Activated CD8-positive, alpha-beta T cell treated with anti-CD3 and anti-CD28 coated beads for 36 hours (primary cell): ENCODE measurements at places on chromosomes 6 and 20.
A peak's percentile ranks its signal among the peaks of the same experiment; 100 is the strongest.

- DNase-seq: peak; percentile 54
Observed at GRCh38 chr6:42260972-42261371, 43.3 kb upstream of the MRPS10 start.

GRCh38 chr6:80129485-80129884, 23.0 kb downstream of the BCKDHB start:
- DNase-seq: no peak

GRCh38 chr6:85632164-85632942, 10.3 kb downstream of the SYNCRIP start:
- DNase-seq: no peak

DNA sequence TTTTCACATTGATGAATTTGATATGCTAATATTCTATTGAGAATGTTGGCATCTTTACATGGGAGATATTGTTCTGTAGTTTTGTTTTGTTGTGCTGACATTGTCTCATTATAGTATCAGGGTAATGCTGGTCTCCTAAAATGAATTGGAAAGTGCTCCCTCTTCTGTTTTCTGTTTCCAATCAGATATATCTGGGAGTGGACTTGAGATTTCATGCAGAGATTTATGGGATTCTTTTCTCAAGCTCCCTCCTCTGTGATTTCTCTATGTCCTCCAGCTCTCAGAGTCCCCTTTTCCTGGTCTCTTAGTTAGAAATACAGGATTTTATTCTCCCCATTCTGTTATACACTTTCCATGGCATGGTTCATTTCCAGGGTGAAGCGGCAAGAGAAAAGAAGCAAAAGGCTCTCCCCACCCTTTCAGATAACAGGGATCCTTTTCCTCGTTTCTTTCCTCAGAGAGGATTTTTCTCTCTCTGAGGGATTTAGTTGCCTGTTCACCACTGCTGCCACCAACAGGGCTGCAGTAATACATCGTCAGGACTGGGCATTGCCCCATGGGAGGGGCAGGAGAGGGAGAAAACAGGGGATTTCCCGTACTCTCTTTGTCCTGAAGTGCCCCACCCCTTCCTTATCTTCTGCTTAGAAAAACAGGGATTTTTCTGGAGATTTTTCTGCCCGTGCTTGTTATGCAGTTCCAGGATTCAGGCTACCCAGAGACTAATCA, 59.3 kb upstream of the STMND1 start:
- DNase-seq: no peak

GRCh38 chr20:14979453-14979986, 642.1 kb upstream of the FLRT3 start:
- no peak for DNase-seq

DNA sequence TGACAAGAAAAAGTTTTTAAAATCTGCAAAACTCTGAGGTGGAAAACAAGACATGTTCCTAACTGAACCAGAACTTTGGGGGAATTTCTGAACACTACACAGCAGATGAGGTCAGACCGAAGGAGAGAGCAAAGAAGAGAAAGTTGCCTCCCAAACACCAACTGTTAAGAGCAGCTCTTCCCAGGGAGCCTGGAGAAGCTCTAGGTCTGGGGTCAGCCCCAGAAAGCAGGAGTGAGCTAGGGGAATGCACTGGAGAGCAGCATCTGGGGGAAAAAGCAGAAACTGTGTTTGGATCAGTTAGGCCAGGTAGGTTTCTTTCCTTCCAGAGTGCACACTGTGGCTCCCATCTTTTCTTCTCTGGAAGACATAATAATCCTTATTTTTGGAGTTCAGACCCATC, 41.3 kb downstream of the FKBP5 start:
- DNase-seq: no peak

- DNase-seq: no peak
Observed at GRCh38 chr6:133083248-133083967, 157.7 kb upstream of the EYA4 start.

DNA sequence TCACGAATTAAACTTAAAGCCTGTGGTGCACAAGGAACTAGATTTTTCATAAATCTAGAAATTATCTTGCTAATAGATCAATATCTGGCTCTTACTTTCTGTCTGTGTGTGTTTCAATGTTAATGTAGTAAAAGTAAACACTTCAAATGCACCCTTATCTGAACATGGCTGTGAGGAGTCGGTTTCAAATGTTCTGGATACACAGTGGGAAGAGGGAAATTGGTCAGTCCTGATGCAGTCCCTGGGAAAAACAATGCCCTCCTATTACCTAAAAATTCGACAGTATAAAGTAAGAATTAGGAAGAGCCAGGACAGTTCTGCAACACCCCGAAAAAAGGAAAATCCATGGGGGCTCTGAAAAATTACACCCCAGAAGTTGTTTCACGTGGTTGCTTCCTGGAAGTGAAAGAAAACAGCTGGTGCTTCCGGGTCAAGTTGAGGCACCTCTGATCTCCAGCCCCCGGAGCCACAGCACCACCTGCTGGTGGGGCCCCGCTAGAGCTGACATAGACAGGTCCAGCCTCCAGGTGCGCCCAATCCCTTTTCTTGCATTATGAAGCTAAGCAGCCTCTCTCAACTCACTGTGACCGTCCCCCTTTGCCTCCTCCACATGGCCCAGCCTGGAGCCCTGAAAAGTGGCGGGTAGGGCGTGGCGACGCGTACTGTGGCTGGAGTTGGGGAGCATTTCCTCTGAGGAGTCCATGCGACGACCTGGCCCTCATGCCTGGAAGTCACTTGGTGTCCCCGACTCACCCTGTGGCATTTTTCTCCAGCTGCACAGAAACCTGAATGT, 8.3 kb downstream of the SEMG2 start:
- peak; percentile 78 for DNase-seq

GRCh38 chr20:33828326-33828844, 17.2 kb downstream of the CHMP4B start:
- no peak for DNase-seq

GRCh38 chr20:34458631-34459030, 57.6 kb upstream of the DYNLRB1 start:
- DNase-seq: no peak

GRCh38 chr20:63966172-63966943, 3.4 kb downstream of the ZNF512B start:
- peak; percentile 2 for DNase-seq

- no peak for DNase-seq
Observed at GRCh38 chr6:152821525-152821924, 70.9 kb downstream of the VIP start.

- no peak for DNase-seq
Observed at GRCh38 chr6:1729133-1729749, 119.5 kb downstream of the FOXC1 start.

DNA sequence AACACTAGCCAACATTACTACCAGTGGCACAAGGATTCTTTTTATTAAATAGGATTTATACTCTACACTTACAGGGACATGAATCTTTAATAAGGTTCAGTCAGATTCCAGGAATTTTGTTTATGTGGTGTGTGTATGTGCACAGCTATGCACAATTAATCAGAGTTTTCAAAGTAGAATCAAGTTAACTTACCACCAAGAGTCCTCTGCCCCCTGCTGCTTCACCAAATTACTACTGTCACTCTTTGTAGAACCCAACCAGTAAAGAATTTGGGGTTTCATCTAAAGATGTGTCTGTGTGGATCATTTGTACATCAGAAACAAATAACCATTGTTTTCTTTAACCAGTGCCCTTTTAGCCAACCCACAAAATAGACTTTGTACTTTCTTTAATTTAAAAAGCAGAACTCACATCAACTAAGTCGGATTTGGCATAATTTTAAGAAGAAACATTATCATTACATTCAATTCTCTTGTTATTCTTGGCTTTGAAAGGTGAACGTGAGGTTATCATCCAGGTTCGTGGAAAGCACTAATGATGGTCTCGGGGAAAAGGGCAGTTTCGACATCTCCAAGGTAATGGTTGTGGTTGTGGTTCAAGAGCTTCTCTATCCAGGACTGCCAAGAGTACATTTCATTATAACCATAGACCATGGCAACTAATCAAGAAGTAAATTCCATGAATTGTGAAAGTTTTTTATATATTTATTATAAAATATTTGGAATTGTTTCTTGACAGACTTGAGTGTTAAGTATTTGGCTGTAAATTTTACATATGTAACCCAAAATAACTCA, 514.3 kb upstream of the ID4 start:
- DNase-seq: no peak

DNA sequence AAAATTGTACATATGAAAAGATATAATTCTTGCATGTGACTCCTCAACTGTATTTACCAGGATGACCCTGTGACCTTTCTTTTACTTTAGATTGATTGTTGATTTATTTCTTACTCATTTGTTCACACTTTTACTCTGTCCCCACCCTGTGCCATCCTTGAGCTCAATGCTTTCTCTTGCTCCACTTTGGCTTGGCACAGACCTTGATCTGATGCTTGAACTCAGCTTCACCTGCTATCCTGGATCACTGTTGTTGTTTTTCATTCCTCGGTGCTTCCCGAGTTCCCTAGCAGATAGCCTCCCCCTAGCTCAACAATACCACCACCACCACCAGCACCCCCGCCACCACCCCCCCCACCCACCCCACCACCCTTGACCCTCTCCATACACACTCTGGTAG, 102.1 kb downstream of the EYA4 start:
- no peak for DNase-seq

DNA sequence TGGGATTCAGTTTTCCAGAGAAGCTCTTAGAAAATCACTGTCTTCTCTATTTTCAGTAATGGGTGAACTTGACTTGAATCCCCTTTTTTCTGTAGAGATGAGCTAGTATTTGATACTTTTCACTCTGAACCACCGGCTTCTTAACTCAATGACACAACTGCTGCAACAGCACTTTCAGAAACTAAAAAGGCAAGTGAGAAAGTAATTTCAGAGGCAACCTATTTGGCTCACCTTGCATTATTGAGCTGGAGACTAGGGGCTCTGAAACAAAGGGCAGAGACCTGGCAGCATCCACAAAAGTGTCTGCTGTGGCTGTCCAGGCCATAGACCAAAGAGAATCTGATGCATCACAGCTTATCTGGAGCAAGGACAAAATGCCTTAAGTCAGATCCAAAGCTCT, 289.8 kb upstream of the IRAK1BP1 start:
- no peak for DNase-seq

DNA sequence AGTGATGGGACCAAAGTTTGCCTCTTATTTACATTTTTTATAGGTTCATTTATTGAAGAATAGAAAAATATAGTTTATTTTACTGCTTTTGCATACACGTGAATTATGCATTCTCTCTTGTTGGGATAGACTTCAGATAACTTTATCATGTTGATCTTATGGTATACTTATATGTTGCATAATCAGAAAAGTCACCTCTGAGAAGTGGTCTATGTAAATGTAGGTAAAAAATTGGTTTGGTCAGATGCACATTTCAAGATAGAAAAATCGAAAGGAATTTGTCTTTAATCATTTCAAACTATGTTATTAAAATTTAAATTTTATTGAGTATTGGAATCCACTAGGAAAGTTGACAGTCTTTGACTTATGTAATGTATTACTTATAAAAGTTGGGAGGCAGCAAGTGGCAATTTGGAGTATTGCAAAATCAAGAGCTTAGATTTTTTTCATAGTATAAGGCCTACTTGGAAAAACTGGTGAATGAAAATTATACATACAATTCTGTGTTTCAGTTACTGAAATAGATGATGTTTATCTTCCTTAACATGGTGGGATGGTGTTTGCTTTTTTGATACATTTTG, 2.4 kb downstream of the PHF3 start:
- no peak for DNase-seq

DNA sequence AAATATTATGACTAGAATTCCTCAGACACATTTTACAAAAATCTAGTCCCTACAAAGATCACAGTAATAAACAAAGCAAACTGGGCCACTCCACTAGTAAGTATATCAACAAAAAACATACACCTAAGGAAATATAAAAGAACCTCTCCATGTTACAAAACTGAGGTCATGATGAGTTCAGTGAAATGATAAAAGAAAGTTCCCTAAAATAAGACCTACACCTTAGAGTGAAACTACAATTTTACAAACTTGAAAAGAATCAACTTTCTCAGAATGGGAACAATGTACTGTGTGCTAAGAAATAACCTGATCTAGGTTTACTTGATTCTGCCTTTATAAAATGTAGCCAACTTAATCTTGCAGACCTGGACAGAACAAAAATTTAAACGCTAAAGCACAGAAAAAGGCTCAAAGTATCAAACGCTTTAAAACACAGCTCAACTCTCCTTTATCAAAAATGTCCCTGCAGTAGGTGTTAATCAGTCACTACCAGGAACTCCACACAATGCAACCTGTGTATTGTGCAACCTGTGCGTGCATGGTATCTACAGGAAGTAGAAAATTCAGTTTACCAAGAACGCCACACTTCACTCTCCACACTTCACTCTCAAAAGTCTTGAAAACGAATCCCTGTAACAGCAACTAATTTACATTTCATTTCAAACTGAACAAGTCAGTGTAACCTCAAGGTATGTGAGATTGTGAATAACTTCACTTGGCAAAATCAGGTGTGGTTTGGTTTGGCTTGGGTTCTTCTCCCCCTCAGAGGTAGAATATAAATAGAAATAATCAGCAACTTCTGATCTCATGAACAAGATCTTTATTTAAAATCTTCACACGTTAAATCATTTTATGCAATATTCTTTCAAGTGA, 1.8 kb downstream of the RALGAPA2 start:
- peak; percentile 63 for DNase-seq

DNA sequence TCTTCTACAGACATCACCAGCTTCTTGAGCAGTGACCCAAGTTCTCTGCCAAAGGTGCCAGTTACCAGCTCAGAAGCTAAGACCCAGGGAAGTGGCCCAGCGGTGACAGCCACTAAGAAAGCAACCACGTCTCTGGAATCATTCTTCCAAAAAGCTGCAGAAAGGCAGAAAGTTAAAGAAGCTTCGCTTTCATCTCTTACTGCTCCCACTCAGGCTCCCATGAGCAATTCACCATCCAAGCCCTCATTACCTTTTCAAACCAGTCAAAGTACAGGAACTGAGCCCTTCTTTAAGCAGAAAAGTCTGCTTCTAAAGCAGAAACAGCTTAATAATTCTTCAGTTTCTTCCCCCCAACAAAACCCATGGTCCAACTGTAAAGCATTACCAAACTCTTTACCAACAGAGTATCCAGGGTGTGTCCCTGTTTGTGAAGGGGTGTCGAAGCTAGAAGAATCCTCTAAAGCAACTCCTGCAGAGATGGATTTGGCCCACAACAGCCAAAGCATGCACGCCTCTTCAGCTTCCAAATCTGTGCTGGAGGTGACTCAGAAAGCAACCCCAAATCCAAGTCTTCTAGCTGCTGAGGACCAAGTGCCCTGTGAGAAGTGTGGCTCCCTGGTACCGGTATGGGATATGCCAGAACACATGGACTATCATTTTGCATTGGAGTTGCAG, 15.2 kb downstream of the GTPBP2 start:
- no peak for DNase-seq

- DNase-seq: peak; percentile 73
Observed at GRCh38 chr6:143059663-143060353, 881 bp upstream of the AIG1 start.

DNA sequence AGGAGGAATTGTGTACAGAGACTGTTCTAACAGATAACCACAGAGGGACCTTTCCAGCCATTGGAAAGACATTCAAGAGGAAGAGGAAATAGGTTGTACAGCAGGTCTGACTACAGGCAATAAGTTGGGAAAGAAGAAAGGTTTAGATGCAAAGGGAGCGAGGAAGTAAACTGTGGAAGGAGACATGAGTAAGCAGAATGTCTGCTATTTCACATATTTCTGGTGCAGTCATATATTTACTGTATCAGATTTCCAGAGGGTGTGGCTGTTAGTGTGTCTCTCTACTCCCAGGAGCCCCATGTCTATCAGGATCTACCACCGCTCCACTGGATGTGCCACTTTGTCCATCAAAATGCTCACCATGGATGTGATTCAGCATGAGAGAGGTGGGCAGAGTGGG, 25.9 kb downstream of the MRS2 start:
- no peak for DNase-seq

GRCh38 chr20:17895641-17896171, 72.9 kb downstream of the SNX5 start:
- DNase-seq: peak; percentile 93

- DNase-seq: no peak
Observed at GRCh38 chr20:44746367-44747165, 901 bp downstream of the KCNK15 start.
